ENCODE measurements at places on chromosomes 7 and 10.

DNA sequence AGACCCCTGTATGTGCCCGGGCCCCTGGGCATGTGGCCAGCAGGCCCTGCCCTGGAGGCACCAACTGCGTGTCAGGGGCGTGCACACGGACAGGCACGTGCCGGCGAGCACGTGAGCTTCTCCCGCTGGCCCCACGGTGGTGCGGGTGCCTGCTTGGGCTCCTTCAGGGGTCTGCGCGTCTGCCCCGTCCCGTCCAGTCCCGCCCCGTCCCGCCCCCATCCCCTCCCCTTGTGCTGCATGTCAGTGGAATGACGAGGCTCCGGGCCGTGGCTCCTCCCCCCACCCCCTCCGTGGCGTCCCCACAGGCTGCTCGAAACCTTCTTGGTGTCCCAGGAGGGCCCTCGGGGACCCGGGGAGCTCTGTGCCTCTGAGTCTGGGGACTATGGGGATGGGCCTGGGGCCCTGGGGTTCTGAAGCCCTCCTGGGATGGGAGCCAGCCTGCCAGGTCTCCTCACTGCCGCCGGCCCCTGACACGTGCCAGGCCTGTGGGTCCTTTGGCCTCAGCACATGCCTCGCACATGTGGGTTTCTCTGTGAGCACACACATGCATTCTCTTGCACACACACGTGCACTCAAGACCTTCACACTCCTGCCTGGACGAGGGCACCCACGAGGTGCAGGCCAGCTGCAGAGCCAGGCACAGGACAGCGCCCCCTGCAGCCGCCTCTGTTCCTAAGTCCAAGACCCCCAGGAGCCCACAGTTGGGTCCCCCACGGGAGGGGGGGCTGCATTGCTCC lies 27.5 kb upstream of the AMZ1 start:
- no peak for DNase-seq

DNA sequence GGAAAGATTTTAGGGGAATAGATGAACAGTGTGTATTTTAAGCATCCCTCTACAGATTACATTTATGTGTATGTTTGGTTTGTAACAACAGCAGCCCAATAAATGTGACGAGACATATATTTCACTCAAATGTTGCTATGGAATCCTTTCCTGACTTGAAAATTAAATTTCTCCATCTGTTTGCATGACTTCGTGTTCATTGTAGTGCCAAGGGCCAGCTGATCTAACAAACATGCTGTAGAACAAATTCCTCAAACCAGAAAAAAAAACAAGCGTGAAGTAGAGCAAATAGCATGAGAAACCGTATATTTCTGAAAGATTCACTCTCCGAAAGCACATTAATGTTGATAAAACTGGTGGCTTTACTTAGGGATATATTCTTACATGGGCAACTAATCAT lies 87.8 kb downstream of the NRCAM start:
- no peak for DNase-seq

GRCh38 chr7:142939226-142939910 lies at the start of gene LLCFC1:
Gene LLCFC1 (plus strand): TSS chr7:142939484. CDS start chr7:142939622, 138 bp downstream.
- DNase-seq: no peak

DNA sequence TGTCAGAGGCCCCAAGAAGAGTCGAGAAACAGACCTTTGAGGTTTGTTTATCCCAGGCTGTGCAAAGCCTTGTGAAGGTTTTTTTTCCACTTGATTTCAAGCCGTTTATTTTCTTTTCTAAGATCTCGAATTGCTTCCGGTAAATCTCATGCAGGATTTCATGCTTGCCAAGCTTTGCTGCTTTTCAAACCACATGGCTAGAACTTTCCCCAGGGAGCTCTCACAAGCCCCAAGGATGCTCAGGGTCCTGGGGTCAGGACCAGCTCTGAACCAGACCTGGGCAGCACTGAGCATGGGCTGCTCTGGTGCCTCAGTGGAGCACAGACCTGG lies 48.0 kb upstream of the AQP1 start:
- no peak for DNase-seq

DNA sequence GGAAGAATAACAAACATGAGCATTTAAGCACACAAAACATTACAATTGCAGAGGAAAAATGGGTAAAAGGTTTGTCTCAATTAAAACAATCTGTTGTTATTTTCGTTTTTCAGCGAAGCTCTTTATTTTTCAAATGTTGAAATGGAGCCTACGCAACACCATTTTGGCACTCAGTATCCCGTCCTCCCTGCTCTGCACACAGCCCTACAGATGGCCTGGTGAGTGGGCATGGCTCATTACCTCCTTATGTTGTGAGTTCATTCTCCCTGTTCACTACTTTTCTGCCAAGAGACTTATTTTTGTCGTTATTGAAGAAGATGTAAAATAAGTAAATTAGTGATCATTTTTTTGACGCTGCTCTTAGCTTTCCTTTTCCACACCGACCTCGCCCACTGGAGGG lies 167.8 kb upstream of the CXCL12 start:
- no peak for DNase-seq

- no peak for DNase-seq
Observed at GRCh38 chr7:85046534-85046933, 140.3 kb downstream of the SEMA3D start.

- DNase-seq: peak; percentile 42
Observed at GRCh38 chr10:133357285-133358161, at the start of gene FUOM. Gene FUOM (minus strand): TSS chr10:133358019. CDS start chr10:133358007, 12 bp downstream.

GRCh38 chr7:107277331-107277730 lies 108.5 kb downstream of the HBP1 start:
- no peak for DNase-seq

DNA sequence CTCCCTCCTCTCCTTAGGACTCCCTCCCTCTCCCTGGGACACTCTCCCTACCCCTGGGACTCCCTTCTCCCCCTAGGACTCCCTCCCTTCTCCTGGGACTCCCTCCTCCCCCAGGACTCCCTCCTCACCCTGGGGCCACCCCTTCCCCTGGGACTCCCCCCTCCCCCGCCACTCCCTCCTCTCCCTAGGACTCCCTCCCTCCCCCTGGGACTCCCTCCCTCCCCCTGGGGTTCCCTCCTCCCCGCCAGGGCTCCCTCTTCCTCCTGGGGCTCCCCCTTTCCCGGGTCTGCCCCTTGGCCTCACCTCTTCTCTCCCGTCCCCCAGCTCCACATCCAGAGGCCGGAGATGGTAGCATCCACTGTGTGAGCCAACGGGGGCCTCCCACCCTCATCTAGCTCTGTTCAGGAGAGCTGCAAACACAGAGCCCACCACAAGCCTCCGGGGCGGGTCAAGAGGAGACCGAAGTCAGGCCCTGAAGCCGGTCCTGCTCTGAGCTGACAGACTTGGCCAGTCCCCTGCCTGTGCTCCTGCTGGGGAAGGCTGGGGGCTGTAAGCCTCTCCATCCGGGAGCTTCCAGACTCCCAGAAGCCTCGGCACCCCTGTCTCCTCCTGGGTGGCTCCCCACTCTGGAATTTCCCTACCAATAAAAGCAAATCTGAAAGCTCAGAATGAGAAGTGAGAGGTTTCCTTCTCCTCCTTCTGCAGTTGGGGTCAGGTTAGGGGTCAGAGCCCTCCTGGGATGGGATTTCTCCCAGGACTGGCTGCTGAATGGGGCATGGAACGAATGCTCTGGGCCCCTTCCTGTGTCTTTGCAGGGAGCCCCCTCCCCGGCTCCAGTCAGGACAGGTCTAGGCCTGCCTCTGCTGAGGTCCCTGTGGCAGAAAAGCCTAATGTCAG lies 1.4 kb upstream of the MUC17 start:
- no peak for DNase-seq

DNA sequence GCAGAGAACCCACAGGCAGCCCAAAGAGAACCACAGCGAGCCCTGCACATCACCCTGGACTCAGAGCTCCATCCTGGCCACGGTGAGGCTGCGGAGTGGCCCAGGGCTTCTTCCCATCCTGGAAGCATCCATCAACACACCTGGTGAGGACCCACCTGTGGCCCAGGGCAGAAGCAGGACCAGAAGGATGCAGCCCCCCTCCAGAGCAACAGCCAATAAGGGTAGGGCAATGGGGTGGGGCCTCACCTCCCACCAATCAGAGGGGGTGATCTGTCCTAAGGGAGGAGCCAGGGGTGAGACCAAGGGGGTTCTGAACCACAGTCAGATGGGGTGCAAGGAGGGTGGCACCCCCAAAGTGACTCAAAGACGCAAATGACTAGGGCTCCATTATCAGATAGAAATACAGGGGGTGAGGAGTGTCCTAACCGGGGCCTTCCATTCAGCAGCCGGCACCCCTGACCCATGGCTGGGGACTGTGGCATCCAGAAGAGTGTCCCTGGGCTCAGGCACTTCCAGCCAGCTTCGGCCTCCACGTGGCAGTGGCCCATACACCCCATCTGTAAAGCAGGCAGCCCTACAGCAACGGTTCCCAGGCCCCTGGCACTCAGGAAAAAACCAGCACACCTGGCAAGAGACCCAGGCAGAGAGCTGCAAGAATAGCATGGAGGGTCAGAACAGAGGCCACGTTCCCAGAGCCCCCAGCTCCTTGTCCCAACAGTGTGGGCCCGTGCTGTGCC lies 36.9 kb downstream of the STK32C start:
- DNase-seq: no peak

Data from stimulated activated CD8-positive, alpha-beta memory T cell treated with anti-CD3 and anti-CD28 coated beads, Interleukin-4, amount 100 ng/mL, for 4 hours (primary cell).